ENCODE measurements at places on chromosomes 11 and 22.

GRCh38 chr22:26325641-26326040, 103.4 kb upstream of the ASPHD2 start:
- no peak for DNase-seq
- H3K4me3 ChIP-seq = no peak overlapping the region
- peaks cover 46% of the 10 kb centered on the region for H3K27me3 ChIP-seq

DNA sequence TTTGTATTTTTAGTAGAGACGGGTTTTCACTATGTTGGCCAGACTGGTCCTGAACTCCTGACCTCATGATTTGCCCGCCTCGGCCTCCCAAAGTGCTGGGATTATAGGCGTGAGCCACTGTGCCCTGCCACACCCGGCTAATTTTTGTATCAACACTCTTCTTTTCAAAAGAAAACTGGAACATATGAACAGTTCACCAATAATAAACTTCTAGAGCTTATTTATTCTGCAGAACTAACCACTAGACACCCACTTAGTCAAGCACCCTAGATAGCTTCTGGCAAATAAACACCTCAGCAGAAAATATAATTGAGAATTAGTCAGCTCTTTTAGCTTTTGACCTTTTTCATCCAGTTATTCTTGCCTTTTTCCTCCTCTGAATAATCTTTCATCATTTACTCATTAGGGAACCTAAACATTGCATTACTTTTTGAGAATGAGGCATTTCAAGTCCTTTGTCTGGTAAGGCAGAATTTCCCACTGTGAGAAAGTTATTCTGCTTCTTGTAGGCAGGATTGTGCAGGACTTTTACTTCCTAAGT, 27.3 kb upstream of the TMEM41B start:
- H3K36me3 ChIP-seq = no peaks in the 10 kb centered on the region
- no peaks in the 10 kb centered on the region for H3K27me3 ChIP-seq
- no peak overlapping the region for H3K27ac ChIP-seq

- H3K27ac ChIP-seq = no peak overlapping the region
- H3K4me1 ChIP-seq = peaks cover 28% of the 10 kb centered on the region
- H3K36me3 ChIP-seq = no peaks in the 10 kb centered on the region
- no peaks in the 10 kb centered on the region for H3K27me3 ChIP-seq
- no peak for DNase-seq
These were observed 129.7 kb downstream of the ST3GAL4 start for GRCh38 chr11:126485021-126485792.

- H3K36me3 ChIP-seq = peaks cover 13% of the 10 kb centered on the region
- H3K27me3 ChIP-seq = no peaks in the 10 kb centered on the region
- peaks cover 8% of the 10 kb centered on the region for H3K4me1 ChIP-seq
- H3K4me3 ChIP-seq = no peak overlapping the region
- no peak overlapping the region for H3K27ac ChIP-seq
These were observed 62.6 kb downstream of the TRAF6 start for GRCh38 chr11:36447514-36447913.

GRCh38 chr22:46352276-46352675, 16.8 kb downstream of the TRMU start:
- H3K4me3 ChIP-seq = no peak overlapping the region
- peaks cover 6% of the 10 kb centered on the region for H3K36me3 ChIP-seq
- H3K27ac ChIP-seq = no peak overlapping the region

DNA sequence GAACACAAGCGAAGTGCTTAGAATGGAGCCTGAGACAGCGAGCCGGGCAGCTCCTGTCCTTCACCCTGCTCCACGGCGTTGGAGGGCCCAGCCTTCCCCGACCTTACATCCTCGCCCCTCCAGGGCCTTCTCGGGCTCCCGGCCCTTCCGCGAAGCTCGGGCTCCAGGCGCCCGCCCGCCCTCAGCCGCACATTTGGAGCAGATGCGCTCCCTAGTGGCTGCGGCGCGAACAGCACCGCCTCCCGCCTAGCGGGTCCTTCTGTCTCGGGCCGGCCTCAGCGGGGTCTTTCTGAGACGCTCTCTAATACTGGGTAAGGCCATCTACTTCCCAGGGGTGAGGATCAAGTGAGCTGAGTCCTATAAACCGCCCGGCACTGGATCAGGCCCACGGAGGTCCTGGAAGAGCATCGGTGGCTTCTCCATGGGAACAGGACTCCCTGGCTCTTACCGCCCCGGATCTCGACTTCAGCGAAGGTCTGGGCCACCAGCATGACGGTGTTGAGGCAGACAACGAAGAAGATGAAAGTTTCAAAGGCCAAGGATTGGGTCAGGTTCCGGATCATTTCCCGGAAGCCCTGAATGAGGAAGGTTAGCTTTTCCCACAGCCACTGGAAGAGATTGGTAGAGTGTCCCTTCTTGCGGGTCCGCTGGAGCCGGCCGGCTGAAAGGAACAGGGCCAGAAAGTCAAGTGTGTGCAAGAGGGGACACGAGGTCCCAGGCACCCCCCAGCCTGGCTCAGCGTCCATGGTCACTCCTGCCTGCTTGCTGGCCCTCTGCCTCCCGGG, 3.7 kb downstream of the CATSPER1 start:
- no peak overlapping the region for H3K27ac ChIP-seq
- peak; percentile 96 for DNase-seq
- peaks cover 9% of the 10 kb centered on the region for H3K27me3 ChIP-seq
- peaks cover 4% of the 10 kb centered on the region for H3K4me1 ChIP-seq
